Stimulated activated CD4-positive, alpha-beta T cell treated with anti-CD3 and anti-CD28 coated beads, Interleukin-12 subunit alpha, Interleukin-12 subunit beta, amount 100 ng/mL, for 4 hours (primary cell): ENCODE measurements at places on chromosomes 2 and 18.

GRCh38 chr2:104859766-104860450 is 6.0 kb downstream of the POU3F3 start:
- no peak for DNase-seq

- no peak for DNase-seq
Measured at GRCh38 chr2:36246320-36246990, 109.1 kb upstream of the CRIM1 start.

DNA sequence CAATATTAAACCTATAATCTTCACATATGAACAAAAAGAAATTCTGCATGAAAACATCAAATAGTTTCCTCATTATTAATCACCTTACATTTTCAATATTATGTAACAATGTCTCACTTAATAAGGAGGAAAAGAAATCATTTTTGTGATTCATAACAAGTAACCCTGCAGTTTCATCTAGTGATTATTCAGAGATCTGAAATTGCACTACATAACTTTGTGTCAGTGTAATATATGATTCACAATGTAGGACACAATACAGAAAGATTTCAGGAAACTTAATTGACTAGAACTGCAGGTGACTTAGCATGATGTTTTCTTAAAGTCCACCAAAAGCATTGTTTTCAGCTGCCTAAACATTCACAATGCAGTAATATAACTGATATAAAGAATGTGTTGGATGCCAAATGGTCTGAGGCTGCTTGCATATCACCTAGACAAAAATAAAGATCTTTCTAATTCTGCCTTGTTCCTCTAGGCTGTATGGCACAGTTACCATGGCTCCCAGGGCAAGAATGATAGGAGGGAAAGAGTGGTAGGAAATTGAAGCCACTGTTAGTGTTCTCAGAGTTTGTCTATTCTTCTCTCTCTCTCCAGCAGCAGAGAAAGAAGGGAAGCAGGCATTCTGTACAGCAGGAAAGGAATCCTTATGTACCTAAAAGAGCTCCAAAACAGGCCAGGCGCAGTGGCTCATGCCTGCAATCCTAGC is 366.6 kb downstream of the FSIP2 start:
- no peak for DNase-seq

- no peak for DNase-seq
Measured at GRCh38 chr2:7419186-7419585, 502.0 kb downstream of the RNF144A start.

DNA sequence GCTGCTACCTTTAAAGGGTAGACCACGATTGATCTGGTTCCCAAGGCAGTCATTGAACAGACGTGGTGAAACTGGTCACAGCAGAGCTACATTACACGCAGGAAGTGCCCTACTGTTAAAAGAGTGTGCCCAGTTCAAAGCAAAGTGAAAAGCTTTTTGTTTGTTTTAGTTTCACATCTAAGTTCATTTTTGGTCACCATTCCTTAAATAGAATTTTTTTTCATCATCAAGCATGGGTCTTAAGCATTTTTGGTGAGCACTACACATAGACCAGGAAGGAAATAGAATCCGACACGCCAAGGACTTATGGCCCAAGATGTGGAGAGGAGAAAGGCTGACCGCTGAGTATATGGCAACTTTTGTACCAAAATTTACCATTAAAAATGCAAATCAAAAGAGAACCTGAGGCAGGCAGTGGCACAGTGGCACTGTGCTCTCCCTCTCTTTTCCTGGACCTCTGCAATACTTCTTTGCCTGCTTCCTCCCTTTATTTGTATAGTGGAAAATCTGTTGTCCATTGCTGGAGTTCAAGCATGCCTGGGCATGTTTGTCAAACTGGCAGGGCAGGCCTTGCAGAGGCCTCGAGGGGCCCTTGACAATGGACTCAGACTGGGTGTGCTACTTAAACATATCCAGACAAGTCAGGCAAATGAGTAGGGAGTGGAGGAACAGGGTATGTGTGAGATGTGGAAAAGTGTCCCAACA is 42.6 kb upstream of the HNRNPA3 start:
- DNase-seq: no peak

GRCh38 chr18:25830787-25831186 is 259.6 kb downstream of the SS18 start:
- no peak for DNase-seq

GRCh38 chr2:187875261-187876141 is 321.3 kb upstream of the TFPI start:
- DNase-seq: no peak

DNA sequence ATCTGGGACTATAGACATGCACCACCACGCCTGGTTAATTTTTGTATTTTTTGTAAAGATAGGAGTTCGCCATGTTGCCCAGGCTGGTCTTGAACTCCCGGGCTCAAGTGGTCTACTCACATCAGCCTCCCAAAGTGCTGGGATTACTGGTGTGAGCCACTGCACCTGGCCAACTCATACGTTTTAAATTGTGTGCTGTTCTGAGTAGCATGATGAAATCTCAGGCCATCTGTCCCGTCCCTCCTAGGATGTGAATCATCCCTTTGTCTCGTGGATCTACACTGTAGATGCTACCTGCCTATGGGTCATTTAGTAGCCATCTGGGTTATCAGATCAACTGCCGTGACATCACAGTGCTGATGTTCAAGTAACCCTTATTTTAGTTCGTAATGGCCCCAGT is 38.5 kb upstream of the RMP24 start:
- DNase-seq: no peak

GRCh38 chr2:216189410-216189809 is 80.3 kb downstream of the XRCC5 start:
- no peak for DNase-seq

DNA sequence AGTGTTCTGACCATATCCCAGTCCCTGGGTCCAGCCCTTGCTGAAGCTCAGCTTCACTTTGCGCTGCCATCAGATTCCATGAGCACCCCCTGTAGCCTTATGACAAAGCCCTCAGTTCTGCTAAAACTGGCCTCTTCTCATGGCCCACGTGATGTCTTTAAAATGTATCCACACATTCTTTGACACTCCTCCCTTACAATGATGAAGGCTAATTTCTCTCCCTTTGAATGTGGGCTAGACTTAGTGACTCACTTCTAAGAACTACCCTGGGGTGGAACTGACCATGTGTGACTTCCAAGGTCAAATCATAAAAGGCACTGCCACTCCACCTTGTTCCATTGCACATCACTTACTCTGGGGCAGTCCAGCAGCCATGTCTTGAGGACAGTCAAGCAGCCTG is 45.4 kb upstream of the GORASP2 start:
- no peak for DNase-seq

- DNase-seq: no peak
Measured at GRCh38 chr2:167508709-167509108, 620.4 kb downstream of the XIRP2 start.

- DNase-seq: no peak
Measured at GRCh38 chr2:168237741-168238140, 9.7 kb downstream of the STK39 start.

GRCh38 chr2:24957221-24957620 is 14.5 kb downstream of the DNAJC27 start:
- no peak for DNase-seq

- no peak for DNase-seq
Measured at GRCh38 chr2:26608557-26608956, 32.6 kb downstream of the CIB4 start.
